ENCODE measurements at places on chromosomes 1 and 21.

DNA sequence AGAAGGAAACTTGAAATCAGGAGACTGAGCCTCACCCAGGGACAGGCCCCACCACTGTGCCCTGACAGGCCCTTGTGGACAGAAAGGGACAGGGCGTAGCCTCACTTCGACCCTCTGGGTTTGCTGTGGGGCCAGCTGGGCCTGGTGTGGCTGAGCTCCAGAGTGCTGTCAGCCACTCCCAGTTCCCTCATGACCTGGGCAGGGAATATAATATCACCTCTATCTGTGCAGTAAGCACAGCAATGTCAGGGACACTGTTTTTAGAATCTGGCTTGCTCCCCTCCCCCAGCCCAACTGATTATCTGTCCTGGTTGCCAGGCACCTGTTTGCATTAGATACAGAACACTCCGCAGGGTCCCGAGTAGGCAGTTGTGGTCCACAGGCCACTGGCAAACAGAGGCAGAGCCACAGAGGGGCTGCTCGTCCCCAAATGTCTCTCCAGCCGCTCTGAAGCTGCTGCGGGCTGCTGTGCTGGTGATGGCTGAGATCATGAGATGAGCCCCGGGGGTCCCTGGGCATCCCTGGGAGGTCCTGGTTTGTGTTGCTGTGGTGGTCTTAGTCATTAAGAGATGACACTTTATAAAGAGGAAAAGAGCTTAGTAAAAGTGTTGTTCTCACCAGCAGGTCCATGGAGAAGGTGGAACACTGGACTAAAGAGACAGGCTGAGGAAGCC is 51.6 kb downstream of the ETS2 start:
- DNase-seq, result no peak

DNA sequence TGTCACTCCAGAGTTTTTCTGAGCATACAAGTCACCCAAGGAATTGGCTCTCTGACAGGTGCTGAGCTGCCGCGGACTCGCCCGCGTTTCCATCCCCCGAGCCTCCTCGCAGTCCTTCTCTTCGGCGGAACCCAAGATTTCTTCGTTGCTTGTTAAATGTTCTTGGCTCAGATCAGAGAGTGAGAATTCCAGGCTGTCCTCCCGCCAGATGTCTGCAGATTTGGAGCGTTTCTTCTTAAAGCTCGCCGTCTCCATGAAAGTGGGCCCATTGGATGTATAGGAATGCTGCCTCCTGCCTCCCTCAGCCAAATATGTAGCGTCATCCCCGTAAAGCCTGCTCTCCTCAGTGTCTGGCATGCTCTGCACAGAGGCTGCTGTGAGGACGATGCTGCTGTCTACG is 77.8 kb downstream of the TIAM1 start:
- no peak for DNase-seq

GRCh38 chr21:42672699-42673458 is 19.5 kb downstream of the PDE9A start:
- DNase-seq, result peak; percentile 30

GRCh38 chr21:44930543-44930981 is 9.3 kb upstream of the SLX9 start:
- peak; percentile 38 for DNase-seq

DNA sequence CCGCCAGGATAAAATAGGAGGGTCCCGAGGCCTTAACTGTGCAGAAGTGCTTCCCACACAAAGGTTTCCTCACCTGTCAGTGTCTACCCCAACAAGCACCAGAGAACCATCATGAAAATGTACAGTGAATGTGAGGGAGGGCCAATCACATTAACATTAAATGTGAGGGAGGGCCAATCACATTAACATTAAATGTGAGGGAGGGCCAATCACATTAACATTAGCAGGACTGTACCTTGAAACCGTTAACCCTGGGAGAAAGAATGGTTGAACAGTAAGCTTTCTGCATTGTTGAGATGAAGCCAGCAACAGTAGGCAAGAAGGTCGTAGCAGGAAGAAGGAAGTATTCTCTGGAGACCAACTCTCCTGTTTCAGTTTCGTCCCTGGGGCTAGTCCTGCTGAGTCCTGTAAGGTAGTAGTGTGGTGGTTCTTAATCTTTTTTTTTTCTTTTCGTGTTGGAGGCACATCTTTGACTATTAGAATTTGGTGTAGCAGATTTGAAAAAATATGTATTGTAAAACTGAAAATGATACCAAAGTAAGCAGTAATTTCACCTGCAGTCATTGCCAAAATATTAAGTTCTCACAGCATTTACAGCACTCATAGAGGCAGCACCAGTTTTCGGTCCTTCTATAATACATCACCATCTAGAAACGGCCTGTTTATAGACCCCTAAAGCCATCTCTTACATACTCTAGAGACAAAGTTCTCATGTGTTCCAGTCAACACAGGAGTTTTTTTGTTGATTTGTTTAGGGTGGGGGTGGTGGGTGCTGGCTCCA is 98.6 kb upstream of the PPP2R5A start:
- DNase-seq, result no peak

Measured in fibroblast of skin of scalp (primary cell).